Tibial artery (tissue), 4 donors: ENCODE measurements at places on chromosomes 7 and 10.

DNA sequence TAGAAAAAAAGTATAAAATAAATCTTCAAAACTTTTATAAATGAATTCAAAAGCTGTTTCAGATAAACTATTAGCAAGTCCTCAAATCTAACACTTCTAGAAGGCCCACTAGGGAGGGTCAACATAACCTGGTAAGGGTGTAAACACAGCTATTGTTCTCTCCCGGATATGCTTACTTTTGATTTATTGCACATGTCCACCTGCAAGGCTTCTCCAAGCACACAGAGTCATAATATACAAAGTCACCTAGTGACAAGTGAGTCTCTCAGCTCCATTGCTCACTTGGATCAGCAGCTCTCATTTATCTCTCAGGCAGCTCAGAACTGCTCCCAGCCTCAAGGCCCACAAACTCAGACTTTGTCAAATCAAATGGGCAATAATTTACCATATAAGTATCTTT lies 44.0 kb upstream of the COL1A2 start:
- DNase-seq: no peak

GRCh38 chr7:156445997-156446761 lies 194.4 kb upstream of the RNF32 start:
- DNase-seq: no peak

- no peak for DNase-seq
Measured at GRCh38 chr10:25565570-25565969, 368.5 kb upstream of the MYO3A start.

- DNase-seq: no peak
Measured at GRCh38 chr7:57256637-57257375, 124.6 kb upstream of the ZNF479 start.

DNA sequence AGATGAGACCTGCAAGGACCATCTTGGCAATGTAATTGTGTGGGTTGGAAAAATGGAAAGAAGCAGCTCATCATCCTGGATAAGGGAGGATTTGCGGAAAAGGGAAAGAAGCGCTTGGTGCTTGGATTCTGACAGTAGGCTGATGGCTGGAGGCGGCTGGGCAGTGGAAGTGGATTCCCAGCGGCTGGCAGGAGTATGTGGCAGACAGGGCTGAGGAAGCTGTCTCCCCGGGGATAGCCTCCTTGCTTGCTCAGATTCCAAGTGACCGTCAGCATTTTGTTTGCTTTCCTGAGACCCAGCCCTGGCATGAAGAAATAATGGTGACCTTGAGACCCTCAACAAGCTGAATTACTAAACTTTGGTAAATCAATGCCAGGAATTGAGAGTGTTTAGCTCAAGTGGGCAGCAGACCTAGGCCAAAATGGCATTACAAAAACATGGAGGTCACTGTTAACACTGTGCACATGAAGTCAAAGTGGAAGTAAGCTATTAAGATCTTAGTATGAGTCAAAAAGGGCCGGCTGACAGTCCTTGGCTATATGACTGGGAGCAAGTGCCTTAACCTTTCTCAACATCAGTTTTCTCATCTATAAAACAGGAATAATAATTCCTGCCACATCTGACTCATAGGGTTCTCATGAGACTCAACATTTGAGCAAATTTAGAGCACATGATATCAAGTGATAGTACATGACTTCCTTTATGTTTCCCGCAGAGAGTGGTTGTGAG lies 21.3 kb downstream of the SLC25A28 start:
- no peak for DNase-seq

GRCh38 chr7:42915356-42915755 lies 3.5 kb upstream of the C7orf25 start:
- DNase-seq: no peak

- no peak for DNase-seq
Measured at GRCh38 chr10:130578532-130579289, 442.5 kb downstream of the GLRX3 start.

DNA sequence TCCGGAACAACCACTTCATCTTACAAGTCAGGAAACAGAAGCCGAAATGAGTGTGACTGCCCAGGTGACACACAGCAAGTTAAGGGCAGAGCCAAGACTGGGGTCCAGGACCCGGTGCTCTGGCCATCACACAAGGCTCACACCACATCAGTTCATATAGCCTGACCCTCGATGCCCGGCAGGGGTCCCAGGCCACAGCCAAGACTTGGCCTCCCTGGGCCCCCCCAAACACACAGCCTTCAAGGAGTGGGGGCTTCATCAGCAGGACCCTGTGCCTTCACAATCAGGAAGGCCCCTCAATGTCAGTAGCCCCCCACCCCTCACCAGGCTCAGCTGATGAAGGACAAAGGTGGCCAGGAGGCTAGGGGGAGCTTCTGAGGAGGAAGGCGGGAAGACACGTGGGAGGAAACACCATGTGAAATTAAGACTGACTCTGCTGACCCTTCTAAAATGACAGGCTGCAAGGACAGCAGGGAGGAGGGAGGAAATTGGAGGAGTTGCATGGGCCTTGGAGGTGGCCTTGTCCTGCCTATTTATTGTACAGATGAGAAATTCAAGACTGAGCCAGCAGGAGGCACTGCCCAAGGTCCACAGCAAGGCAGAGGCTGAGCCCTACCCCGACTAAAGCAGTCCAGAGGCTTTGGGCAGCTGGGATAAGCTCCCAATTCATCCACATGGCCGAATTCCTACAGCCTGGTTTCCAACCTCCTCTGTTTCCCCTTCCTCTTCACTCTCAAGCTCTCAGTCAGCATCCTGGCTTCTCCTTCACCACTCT lies 216.1 kb upstream of the ZMIZ1 start:
- no peak for DNase-seq

GRCh38 chr10:111200505-111201186 lies 123.8 kb downstream of the ADRA2A start:
- no peak for DNase-seq

DNA sequence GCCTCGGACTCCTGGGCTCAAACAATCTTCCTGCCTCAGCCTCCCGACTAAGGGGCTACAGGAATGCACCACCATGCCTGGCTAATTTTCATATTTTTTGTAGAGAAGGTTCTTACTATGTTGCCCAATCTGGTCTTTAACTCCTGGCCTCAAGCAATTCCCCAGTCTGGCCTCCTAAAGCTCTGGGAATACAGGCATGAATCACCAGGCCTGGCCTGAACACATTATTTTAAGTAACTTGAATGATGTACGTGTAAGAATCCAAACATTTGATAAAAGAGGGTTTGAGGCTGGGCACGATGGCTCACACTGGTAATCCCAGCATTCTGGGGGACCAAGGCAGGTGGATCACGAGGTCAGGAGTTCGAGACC lies 13.0 kb upstream of the BAMBI start:
- DNase-seq: peak; percentile 77
